ENCODE measurements at places on chromosomes 12 and 14.

DNA sequence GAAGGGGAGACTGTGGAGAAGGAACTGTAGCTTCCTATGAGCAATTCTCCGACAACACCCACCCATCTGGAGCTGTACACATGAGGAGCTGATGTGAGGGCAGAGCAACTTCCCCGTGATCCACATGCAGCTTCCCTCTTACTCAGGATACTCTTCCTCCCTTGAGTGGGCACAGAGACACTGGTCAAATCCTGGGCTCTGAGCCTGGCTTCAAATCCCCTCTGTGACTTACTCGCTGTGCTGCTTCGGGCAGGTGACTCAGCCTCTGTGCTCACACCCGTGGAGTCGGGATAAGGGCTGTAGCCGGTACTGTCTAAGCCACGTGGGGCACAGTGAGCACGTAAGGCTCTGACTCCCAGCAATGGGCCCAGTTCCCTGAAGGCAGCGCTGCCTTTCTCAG lies 31.1 kb downstream of the ZFYVE21 start:
- DNase-seq: no peak

GRCh38 chr12:80293347-80293746 lies 150.7 kb upstream of the PTPRQ start:
- DNase-seq: no peak

DNA sequence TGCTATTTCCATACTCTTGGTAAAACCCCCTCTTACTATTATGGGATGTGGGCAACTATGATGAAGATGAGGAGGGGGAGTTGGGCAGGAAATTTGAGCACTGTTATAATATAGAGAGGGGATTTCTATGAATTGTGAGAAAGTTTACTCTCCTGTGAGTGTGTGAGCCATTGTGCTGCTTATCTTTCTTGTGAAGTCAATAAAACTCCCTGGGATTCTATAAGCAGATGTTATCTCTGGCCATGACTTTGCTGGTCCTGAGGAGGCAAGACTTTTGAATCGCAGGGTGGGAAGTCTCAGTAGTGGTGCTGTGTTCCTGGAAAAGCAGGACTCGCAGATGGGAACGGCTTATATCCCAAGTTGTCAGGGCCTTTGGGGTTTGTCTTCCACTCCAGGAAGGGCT lies 62.2 kb downstream of the EMP1 start:
- DNase-seq: no peak

DNA sequence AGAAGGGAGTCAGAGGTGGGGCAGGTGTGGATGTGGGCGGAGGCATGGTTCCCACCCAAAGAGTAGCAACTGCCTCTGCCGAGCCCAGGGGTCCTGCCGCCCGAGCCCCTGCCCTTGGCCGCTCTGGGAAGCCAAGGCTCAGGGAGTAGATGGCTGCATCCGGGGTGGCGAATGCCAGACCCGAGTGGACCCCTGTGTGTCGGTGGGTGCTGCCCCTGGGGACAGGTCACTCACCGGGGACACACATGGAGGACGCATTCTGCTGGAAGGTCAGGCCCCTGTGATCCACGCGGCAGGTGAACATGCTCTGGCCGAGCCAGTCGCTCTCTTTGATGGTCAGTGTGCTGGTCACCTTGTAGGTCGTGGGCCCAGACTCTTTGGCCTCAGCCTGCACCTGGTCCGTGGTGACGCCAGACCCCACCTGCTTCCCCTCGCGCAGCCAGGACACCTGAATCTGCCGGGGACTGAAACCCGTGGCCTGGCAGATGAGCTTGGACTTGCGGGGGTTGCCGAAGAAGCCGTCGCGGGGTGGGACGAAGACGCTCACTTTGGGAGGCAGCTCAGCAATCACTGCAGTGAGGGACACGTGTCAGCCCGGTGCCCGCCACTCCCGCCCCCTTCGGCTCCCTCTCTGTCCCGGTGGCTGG lies 329.0 kb downstream of the TMEM121 start:
- DNase-seq: no peak

All from stimulated activated CD8-positive, alpha-beta memory T cell treated with anti-CD3 and anti-CD28 coated beads, Interleukin-2, amount 100 ng/mL, for 48 hours (primary cell).